Breast epithelium (tissue), 4 donors: ENCODE measurements at places on chromosomes 3 and 15.

GRCh38 chr3:4883011-4883410 is 96.2 kb upstream of the BHLHE40 start:
- no peak for DNase-seq

- no peak for DNase-seq
Observed at GRCh38 chr3:141498598-141499223, 11.9 kb downstream of the RASA2 start.

DNA sequence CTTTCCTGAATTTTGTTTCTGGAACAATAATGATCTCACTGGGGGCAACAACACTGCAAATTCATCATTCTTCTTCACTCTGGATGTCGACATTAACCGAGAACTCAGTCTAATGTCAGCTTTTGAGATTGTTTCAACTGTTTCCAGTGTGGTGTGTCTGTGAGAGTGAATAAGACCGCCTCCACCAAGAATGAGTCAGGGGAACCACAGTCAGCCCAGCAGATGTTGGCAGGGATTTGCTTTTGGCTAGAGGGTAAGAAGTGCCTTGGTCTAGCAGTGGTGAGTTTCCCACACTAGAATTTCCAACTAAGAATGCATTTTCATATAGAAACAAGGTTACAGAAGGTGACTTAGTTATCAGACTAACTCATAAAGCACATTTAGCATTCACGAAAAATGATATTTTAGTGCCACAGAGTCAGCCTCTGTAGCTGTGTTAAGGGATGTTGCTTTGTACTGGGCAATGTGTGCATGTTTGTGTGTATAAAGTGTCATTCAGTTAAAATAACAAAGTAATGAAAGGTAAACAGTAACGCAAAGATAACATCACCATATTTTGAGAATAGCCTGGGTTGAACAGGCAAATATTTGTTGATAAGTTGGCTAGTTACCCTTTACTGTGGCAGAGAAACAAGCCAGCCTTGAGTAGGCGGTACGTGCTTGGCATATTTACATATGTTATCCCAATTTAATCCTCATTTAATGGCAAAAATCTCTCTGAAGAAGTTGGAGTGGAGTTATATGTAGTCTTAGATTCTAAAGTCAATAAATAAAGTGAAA is 33.8 kb downstream of the DRD3 start:
- DNase-seq: no peak

DNA sequence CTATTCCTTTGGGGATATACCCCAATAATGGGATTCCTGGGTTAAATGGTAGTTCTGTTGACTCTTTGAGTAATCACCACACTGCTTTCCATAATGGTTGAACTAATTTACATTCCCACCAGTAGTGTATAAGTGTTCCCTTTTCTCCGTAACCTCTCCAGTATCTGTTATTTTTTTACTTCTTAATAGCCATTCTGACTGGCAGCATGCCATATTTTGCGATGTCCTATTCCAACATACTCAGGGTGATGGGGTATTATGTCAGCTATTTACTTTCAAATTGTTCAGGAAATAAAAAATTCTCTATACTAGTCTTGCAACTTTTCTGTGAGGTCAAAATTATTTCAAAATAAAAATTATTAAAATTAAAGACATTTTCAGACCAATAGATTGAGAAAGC is 9.1 kb upstream of the PARP14 start:
- no peak for DNase-seq

- no peak for DNase-seq
Observed at GRCh38 chr3:111073218-111073617, 1.6 kb downstream of the NECTIN3 start.
